SIG-M5 (cell line): ENCODE measurements at places on chromosomes 4 and X.

DNA sequence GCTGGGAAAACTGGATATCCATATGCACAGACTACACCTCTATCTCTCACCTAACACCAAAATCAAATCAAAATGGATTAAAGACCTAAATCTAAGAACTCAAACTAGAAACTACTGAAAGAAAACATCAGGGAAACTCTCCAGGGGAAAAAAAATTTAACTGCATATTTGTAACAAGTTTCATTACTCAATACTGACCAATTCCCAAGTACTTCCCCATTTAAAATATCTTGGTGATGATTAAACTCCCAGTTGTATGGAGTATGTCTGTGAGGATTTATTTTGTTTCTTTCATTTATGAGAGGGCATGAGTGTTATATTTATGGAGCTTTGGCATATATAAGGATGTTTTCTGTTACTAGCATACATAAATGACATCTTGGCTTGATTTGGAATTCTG, 112.3 kb upstream of the IL15 start:
- no peak for DNase-seq

- DNase-seq: no peak
Measured at GRCh38 chrX:135421537-135421931, 210 bp upstream of the SMIM10L2A start.

DNA sequence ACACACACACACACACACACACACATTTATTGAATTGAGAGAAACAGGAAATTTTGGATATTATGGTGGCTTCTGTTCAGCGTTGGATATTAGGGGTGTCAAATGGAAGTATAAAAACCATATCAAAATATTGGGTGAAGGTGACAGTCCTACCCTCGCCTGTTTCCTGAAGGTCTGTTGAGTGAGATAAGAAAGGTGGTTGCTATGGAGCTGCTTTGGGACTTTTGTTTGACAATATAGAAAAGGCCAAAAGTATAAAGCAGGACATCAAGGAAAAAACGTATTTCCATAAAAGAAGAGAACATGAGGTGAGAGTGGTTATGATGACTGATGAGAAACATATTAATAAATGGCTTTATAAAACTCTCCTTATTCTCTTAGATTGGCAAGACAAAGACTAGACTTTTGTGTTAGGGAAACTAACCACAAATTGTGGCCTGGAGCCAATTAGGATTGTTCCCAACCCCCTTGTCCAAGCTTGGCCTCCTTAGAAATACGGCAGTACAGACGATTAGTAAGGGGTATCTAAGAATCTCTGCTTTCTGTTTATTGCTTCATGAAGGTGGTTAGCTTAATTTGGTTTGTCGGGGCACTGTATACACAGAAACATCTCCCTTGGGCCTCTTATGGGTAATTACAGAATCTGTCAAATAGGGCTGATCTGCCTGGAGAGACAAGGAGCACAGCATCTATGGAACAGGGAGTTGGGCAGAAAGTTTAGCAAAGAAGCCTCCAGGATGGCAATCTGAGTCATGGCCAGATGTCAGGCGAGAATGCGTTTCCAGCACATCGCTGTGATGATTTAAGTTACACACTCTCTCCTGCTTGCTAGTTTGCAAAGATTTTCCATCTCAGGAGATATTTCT, 198.0 kb downstream of the CBR4 start:
- DNase-seq: no peak

GRCh38 chr4:188061083-188061482, 48.3 kb downstream of the TRIML2 start:
- DNase-seq: no peak

DNA sequence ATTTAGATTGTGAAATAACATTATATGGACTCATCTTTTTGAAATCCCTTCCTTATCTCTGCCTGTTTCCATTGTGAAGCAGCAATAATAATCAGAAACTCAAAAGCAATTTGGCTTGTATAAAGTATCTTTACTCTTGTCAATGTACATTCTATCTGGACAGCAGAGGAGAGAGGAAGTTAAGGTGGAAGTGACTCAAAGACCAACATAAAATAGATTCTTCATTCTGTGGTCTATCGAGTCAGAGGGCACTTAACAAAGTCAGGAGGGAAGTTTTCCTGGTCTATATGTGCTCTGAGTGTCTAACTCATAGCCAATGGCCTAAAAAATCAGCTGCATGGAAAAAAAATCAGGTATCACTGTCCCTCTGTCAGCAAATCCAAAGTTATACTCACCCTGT, 155.5 kb downstream of the EMCN start:
- DNase-seq: no peak

GRCh38 chr4:4755306-4755705, 104.2 kb upstream of the MSX1 start:
- no peak for DNase-seq

GRCh38 chrX:427812-428725, 41.4 kb upstream of the PPP2R3B start:
- no peak for DNase-seq

- no peak for DNase-seq
Measured at GRCh38 chrX:22634083-22634482, 361.4 kb downstream of the CBLL2 start.

- no peak for DNase-seq
Measured at GRCh38 chr4:120903419-120903818, 19.1 kb downstream of the PRDM5 start.

DNA sequence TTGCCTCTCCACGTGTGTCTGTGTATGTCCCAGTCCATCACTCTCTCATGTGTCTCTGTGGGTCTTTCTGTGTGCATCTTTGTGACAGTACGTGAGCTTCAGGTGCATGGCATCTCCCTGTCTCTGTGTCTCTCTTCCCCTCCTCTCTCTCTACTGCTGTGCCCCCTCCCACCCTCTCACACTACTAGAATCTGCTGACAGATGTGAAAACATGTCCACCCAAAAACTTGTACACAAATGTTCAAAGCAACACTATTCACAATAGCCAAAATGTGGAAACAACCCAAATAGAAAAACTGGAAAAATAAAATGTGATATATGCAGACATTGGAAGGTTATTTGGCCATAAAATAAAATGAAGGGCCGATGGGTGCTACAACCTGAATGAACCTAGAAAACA, 10.0 kb downstream of the EVC start:
- DNase-seq: no peak

- no peak for DNase-seq
Measured at GRCh38 chr4:95701500-95702170, 138.3 kb upstream of the PDHA2 start.

GRCh38 chrX:116499780-116500179, 37.0 kb upstream of the CT83 start:
- no peak for DNase-seq

DNA sequence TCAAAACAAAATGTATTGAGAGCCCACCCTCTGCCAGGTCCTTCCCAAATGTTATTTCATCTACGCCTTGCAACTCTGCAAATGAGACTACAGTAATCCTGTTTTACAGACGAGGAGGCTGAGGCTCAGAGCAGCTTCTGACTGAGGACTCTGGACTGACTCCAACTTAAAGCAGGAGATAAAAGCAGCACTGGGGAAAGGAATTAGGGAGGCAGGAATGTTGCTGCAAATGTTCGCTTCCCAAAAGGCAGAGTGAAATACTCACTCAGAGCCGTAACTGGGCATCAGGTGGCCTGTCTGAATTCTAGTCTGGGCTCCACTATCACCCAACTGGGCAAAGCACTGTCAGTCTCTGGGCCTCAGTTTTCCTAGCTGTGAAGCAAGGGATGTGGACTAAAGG, 94.7 kb upstream of the SRD5A3 start:
- DNase-seq: no peak

- no peak for DNase-seq
Measured at GRCh38 chr4:159142241-159142640, 39.4 kb downstream of the RAPGEF2 start.

GRCh38 chr4:39526765-39527295, 409 bp downstream of the UGDH start:
- no peak for DNase-seq

DNA sequence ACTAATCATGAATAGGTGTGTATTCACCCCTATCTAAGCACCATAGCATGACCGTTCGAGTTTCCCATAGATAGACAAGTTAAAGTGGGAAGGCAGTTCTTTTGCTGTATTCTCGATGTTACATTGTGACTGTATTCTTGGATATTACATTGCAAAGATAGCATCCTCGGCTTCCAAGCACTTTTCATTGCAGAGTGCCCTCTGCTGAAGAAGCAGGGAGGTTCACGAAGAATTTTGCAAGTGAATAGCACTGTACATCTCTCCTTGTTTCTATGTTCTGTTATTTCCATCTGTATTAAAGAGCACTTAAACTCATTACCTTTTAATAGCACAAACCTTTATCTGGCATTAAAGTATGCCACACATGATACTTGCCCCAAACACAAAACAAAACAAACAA, 426.7 kb upstream of the ARX start:
- no peak for DNase-seq

GRCh38 chr4:111748157-111748556, 397.1 kb upstream of the FAM241A start:
- DNase-seq: no peak

- no peak for DNase-seq
Measured at GRCh38 chrX:35890699-35891098, 28.8 kb upstream of the CFAP47 start.

DNA sequence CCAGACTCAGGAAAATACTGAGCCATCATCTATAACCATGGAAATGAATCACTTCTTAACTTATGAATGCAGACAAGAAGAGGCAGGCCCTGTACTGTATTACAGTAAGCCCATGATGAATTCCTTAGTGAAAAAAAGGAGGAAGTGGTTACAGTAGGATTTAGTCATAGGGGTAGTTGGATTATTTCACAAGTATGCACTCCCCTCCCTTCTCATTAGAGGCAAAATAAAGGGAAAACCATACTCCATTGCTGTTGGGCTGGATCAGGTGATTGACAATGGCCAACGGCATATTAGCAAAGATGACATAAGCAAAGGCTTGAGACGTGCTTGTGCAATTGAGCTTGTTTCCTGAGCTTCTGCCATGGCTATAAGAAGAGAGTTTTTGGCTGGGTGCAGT, 181.1 kb upstream of the PRPS2 start:
- peak; percentile 63 for DNase-seq

DNA sequence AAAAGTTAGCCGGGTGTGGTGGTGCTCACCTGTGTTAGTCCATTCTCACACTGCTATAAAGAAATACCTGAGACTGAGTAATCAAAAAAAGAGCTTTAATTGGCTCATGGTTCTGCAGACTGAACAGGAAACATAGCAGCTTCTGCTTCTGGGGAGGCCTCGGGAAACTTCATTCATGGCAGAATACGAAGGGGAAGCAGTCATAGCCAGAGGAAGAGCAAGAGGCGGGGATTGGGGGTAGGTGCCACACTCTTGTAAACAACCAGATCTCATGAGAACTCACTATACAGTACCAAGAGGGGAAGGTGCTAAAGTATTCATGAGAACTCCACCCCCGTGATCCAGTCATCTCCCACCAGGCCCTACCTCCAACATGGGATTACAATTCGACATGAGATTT, 64.1 kb downstream of the BEND4 start:
- no peak for DNase-seq

- DNase-seq: no peak
Measured at GRCh38 chr4:89739311-89739988, 97.5 kb downstream of the SNCA start.

DNA sequence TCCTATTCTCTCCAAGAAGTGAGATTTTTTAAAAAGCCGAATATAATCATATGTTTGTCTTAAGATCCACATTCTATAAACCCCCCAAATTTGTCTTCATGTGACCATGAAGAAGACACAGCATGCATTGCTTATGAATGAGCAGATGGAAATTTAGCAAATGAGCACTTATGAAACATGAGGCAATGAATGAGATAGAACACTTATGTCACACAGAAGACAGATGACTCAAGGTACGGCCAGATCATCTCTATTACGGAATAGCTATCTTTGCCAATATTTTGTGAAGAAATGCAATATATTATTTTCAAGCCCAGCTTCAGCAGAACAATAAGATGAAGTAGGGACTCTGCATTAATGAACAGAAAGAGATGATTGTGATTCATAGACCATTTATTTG, 21.4 kb downstream of the PHEX start:
- DNase-seq: no peak

- DNase-seq: no peak
Measured at GRCh38 chr4:17447056-17447455, 64.8 kb downstream of the QDPR start.

DNA sequence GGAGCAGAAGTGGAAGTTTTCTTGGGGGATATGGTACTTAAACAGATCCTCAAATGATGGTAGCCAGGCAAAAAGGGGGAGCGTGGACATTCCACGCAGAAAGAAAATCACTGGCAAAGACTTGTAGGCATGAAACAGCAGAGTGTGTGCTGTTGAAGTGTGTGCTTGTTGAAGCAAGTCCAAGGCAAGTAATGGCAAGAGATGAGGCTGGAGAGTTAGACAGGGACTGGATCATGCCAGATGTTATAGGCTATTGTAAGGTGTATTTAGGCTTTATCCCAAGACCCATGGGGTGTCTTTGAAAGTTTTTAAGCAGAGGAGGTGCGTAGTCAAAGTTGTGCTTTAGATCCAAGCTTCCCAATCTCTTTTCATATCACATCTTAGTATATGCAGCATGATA, 124.5 kb downstream of the MBNL3 start:
- DNase-seq: no peak

DNA sequence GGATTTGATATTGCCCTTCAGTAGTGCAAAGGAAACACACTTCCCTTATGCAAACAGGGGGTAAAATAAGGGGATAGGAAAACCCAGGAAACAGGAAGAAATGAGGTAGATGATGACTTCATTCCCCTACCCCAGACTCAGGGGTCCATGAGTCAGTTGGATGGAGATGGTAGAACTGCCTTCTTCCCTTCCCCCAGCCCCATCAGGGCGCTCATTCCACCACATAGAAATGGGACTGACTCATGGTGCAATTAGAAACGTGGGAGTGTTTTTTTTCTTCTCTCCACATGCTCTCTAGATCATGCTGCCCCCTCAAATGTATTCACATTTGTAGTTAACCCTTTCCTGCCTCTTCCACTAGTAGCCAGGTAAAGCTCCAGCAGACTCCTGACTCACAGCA, 23.1 kb upstream of the ARMCX2 start:
- no peak for DNase-seq

GRCh38 chrX:44953734-44954502, 80.9 kb downstream of the KDM6A start:
- no peak for DNase-seq

- no peak for DNase-seq
Measured at GRCh38 chr4:151676301-151676700, 84.5 kb downstream of the GATB start.

GRCh38 chr4:180898305-180898704, 1344.9 kb upstream of the TENM3 start:
- DNase-seq: no peak

GRCh38 chr4:125387770-125388169, 73.0 kb downstream of the FAT4 start:
- no peak for DNase-seq

DNA sequence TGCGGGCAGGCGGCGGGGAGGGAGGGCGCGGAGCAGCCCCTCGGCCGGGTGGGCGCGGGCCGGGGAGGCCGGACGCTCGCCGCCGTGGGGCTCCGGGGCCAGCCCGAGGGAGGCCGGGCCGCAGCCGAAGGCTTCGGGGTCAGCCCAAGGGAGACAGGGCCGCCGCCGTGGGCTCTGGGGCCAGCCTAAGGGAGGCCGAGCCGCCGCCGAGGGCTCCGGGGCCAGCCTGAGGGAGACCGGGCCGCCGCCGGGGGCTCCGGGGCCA, 251 bp downstream of the KIAA0232 start:
- DNase-seq: no peak
